ENCODE measurements at places on chromosomes 4 and X. TPM values are rescaled to one million over a fixed set of nuclear protein-coding genes. Genes with fewer than 3 reads are reported as not detected.

GRCh38 chrX:48956728-48957414 lies 536 bp downstream of the OTUD5 start:
- DNase-seq, result peak; percentile 47

DNA sequence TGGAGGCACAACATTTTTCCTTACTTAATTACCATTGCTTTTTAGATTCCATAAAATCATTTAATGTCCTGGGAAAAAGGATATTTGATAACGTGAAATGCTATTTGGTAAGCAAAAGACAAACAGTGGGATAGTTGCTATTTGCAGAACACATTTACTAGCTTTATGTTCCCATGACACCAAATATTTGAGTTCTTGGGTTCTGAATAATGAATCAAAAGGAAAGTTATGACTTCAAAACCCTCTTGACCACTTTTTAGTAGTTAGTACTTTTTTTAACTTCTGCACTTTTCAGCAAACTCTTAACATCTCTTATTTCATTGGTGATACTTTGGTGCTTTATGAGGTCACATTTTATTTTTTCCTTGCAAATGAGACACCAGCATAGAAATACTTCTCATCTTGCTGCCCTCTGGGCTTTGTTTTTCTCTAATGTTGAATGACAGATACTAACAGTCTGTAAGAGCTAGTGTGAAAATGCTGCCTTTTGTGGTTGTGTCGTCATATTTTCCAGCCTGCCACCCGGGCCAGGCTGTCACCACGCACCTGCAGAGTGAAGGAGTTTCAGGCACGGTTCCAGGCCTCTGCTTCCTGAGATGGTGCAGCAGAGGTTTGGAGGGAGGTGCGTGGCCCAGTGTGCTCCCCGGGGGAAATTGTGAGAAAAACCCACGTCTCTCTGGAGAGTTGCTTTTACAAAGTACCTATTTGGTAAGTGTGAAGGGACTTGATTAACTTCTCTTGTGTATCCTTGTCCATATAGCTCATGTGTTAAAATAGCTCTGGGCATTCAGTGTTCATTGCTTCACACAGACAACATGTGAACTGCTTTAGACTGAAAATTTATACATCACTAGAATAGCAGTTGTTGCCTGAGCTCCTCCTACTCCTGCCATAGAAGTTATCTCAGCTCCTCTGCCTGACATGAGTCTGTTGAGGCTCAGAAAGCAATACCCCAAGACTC lies 34.7 kb downstream of the MSL3 start:
- DNase-seq, result no peak

- DNase-seq, result no peak
Measured at GRCh38 chrX:106976416-106976815, 23.6 kb downstream of the MORC4 start.

DNA sequence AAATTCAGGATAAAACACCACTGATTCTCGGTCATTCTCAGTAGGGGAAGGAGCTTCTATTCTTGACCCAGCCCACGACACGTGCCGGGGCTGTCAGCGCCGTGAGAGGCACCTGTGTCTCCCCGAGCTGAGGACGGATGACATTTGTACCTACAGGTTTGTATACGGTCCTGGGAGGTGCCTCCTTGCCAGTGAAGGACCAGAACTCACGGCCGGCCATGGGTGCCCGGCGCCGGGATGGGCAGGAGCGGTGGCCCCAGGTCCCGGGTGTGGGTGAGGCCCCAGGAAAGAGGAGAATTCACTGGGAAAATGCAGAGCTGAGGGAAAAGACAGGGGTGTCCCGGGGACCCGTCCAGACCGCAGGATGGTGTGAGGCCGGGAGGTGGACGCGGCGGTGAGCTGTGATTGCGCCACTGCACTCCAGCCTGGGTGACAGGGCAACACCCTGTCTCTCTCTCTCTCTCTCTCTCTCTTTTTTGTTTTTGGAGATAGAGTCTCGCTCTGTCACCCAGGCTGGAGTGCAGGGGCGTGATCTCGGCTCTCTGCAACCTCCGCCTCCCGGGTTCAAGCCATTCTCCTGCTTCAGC lies 48.9 kb upstream of the PPP2R3B start:
- DNase-seq, result no peak

SPANXD gene
- not detected for total RNA-seq

MAGEA9B gene
- not detected for total RNA-seq

MBTPS2 gene
- total RNA-seq, result 20.1 TPM

DNA sequence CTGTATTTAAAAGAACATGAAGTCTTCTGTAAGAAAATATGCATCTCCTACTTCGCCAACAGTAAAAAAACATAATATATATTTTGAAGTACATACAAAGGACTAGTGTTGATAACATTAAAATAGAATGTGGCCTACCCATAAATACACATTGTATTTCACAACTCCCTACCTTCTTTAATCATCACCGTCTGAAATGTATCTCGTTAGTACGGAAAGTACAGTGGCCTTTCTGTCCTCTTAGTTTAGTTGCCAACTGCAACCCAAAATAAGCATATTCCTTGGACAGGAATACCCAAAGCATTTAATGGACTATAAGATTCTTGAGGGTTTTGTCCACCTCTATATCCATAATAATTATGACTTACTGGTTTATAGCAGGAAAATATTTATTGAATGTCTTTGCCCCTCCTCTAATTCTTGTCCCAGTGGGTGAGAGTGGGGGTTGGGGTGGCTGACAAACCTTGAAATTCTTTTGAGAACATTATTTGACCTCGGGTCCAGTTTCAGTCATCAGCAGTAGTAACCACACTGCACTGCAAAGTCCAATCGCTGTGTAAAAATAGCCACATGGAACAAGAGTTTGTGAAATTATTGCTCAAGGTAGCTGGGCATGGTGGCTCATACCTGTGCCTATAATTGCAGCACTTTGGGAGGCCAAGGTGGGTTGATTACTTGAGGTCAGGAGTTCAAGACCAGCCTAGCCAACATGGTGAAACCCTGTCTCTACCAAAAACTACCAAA lies 474.5 kb downstream of the KLHL13 start:
- DNase-seq, result no peak

GPR34 gene
- total RNA-seq, result 6.8 TPM

- no peak for DNase-seq
Measured at GRCh38 chr4:110055158-110055768, 142.6 kb downstream of the EGF start.

DNA sequence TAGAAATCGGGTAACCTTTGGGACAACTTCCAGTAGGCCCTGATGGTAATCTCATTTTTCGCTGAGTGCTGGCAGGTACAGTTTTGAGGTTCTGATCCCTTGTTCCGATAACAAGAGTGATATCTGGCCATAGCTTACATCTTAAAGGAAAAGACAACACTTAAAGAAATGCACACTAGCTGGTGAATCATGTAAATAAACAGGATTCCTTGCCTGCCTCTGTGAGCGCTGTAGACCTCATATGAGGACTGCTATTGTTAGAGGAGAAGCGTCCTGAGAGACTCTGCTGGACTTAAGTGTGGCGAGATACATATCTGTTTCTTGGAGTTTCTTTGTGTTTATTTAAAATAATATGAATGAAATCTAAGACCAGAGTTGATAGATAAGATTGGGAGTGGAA lies 149.3 kb upstream of the SLC4A4 start:
- DNase-seq, result no peak

DNA sequence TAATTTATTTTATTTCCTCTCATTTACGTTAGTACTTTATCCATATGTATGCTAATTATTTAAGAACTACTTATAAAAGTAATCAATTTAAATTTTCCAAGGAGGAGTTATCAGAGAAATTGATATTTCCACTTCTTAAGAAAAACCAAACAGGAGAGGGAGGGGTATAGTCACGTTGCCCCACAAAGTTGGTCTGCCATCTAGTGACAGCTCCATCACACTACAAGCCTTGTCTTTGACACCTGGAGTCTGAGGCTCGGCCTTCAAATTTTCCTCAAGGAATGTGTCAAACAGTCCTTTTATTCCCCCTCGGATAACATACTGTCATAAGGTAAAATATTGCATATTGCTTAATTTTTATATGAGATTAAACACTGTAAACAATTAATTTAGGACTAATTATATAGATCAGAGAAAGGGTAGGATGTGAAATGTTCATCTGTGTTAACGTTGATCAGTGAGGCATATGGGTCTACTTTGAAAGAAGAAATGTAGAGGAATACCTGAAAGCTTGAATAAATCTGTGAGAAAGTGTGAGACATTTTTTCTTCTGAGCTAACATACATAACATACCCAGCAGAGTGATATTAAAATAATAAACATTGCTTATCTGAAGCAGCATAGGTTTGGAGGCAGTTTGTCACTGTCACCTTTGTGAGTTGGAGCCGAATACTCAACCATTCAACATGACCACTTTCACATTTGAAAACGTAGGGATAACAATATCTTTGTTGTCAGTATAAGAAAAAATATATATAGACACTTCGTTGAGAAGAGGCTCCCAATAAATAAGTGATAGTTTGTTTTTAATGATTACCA lies 114.4 kb downstream of the GLRA3 start:
- no peak for DNase-seq

All from dorsolateral prefrontal cortex (tissue), 122 donors.